Glutamatergic neuron (in vitro differentiated cells): ENCODE measurements at places on chromosomes 16 and 17. TPM values are rescaled to one million over a fixed set of nuclear protein-coding genes. Genes with fewer than 3 reads are reported as not detected.

DNA sequence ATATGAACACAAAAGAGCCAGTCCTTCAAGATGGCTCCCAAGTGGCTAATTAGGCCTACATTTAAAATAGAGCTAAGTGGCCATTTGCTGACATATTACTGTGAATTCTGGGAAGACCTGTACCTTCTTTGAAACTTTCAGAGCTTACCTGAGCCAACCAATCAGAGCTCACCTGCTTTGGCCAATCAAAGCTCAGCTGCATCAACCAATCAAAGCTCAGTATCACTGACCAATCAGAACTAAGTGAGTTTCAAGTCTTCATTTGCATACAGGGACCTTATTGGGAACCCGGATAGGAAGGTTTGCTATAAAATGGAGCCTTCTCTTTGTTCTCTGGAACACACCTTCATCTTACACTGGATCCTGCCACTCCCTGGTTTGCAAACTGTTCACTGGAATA is 63.7 kb downstream of the FOXL1 start:
- H3K4me3 ChIP-seq, result no peak overlapping the region
- DNase-seq, result no peak
- peaks cover 15% of the 10 kb centered on the region for H3K27me3 ChIP-seq
- H3K27ac ChIP-seq, result no peak overlapping the region
- H3K4me1 ChIP-seq, result peaks cover 12% of the 10 kb centered on the region
- peaks cover 14% of the 10 kb centered on the region for H3K36me3 ChIP-seq

GRCh38 chr16:5041600-5042133 is 7.9 kb upstream of the NAGPA start:
- no peak overlapping the region for H3K4me3 ChIP-seq
- no peak for DNase-seq
- H3K27ac ChIP-seq, result no peak overlapping the region
- H3K36me3 ChIP-seq, result no peaks in the 10 kb centered on the region
- peaks cover 3% of the 10 kb centered on the region for H3K27me3 ChIP-seq
- no peaks in the 10 kb centered on the region for H3K4me1 ChIP-seq

DNA sequence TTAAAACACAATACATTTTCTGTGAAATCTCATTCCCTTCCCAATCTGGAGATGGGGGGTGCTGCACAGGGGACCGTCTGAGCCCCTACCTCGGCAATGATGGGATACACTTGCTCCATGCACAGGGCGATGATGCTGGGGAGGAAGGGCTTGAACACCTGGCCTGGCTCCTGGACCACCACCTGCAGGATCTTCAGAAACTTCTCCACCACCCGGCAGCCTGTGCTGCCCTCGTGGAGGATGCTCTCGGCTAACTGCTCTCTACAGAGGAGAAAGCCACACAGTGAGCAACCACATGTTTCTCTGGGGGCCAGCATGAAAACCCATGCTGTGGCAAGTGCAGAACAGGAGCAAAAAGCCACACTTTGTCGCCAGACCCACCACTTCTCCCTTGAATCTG is 42.4 kb upstream of the GSG1L start:
- no peaks in the 10 kb centered on the region for H3K27me3 ChIP-seq
- no peaks in the 10 kb centered on the region for H3K4me1 ChIP-seq
- H3K4me3 ChIP-seq, result no peak overlapping the region
- no peak for DNase-seq
- H3K36me3 ChIP-seq, result no peaks in the 10 kb centered on the region

DNA sequence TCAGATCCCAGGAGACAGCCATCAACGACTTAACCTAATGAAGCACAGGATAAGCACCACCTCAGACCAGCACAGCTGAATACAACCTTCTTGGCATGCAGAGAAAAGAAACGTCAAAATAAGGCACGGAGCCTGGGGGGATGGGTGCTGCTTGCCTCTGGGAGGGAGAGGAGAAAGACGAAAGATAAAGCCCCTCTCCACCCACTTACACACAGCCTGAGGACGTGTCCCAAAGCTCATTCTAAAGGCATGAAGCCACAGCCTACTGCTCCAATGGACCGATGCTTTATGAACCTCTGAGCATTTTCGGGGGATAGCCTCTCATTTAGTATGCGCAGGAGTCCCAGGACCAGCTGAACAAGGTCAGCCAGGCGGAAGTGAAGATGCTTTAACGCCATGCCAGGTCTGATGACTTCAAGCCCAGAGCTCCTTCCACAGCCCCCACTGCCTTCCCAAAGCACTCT is 31.1 kb downstream of the ST3GAL2 start:
- peaks cover 5% of the 10 kb centered on the region for H3K36me3 ChIP-seq
- peak overlapping the region; percentile 77 for H3K4me3 ChIP-seq

DNA sequence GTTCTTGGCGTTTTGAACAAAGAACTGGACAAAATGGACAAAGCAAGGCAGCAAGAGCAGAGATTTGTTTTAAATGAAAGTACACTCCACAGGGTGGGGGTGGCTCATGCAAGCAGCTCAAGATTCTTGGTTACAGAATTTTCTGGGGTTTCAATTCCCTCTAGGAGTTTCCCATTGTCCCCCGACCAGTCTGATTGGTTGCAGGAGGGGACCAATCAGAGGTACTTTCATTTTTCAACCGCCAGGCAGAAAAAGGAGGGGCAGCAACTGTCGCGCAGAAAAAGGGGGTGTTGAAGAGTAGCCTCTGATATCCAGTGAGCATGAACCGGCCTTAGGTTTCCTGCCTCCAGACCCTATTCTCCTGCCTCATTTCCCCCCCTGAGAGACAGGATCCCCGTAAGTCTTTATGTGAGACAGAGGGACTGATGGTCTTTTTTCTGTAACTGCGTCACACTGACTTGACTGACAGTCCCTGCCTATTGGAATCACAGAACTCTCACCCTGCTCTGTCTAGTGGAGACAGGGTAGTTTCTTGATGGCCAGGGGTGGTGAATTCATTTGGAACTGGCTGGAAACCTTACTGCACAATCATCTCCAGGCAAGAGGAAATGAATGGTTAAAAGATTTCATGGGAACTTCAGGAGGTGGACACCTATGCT is 59.4 kb upstream of the ALOX12 start:
- peaks cover 2% of the 10 kb centered on the region for H3K27me3 ChIP-seq
- DNase-seq, result no peak
- H3K27ac ChIP-seq, result no peak overlapping the region

- peaks cover 1% of the 10 kb centered on the region for H3K27me3 ChIP-seq
- no peak overlapping the region for H3K27ac ChIP-seq
- no peak overlapping the region for H3K4me3 ChIP-seq
Observed at GRCh38 chr17:72457712-72458111, 336.9 kb downstream of the SOX9 start.

- no peak overlapping the region for H3K27ac ChIP-seq
- H3K4me1 ChIP-seq, result peaks cover under 1% of the 10 kb centered on the region
- no peak for DNase-seq
- H3K4me3 ChIP-seq, result peak overlapping the region; percentile 88
- H3K36me3 ChIP-seq, result no peaks in the 10 kb centered on the region
Observed at GRCh38 chr17:75109046-75109406, 743 bp upstream of the ARMC7 start.

GRCh38 chr17:44758414-44759085 is at the start of gene ADAM11:
Gene ADAM11 (plus strand): TSS chr17:44758988. CDS start chr17:44759200, 212 bp downstream.
- H3K27ac ChIP-seq, result peak within 1 kb of the TSS; percentile 82
- H3K27me3 ChIP-seq, result peaks cover 13% of the 10 kb centered on the region
- DNase-seq, result peak; percentile 59
- peak within 1 kb of the TSS; percentile 80 for H3K4me3 ChIP-seq

GRCh38 chr16:13779676-13780075 is 140.3 kb upstream of the ERCC4 start:
- H3K27me3 ChIP-seq, result peaks cover 1% of the 10 kb centered on the region
- no peak overlapping the region for H3K4me3 ChIP-seq
- peaks cover 13% of the 10 kb centered on the region for H3K4me1 ChIP-seq
- DNase-seq, result no peak
- no peak overlapping the region for H3K27ac ChIP-seq

DNA sequence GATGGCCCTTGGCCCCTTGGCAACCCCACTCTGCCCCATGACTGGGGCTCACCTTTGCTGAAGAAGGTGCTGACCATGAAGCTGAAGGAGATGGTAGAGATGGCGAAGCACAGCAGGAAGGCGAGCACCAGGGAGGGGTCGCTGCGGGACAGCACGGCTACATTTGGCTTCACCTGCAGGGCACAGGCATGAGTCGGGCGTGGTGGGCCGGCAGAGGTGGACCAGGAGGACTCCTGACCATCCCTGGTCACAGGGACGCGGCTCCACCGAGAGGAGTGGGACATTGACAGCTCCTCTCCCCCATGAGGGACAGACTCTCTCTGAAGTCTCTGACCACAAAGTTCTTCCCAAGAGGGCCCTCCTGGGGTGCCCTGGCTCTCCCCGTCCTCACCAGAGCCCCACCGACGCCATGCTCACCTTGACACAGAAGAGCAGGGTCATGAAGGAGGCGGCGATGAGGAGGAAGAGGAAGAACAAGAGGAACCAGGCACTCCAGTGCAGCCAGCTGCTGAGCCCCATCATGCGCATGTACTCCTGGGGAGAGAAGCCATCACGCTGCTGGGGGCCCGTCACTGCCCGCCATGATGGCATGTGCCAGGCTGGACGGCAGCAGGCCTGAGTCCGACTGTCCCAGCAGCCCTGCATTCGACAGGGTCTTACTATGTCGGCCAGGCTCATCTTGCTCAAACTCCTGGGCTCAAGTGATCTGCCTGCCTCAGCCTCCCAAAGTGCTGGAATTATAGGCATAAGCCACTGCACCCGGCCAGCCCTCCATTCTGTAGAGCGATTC is 23.1 kb downstream of the ABCA3 start:
- H3K4me3 ChIP-seq, result no peak overlapping the region
- H3K36me3 ChIP-seq, result peaks cover 8% of the 10 kb centered on the region
- no peaks in the 10 kb centered on the region for H3K27me3 ChIP-seq
- DNase-seq, result no peak
- no peak overlapping the region for H3K27ac ChIP-seq

GRCh38 chr16:28616636-28617035 is 6.8 kb upstream of the SULT1A1 start:
- no peaks in the 10 kb centered on the region for H3K36me3 ChIP-seq
- no peaks in the 10 kb centered on the region for H3K4me1 ChIP-seq
- DNase-seq, result no peak
- H3K4me3 ChIP-seq, result no peak overlapping the region
- H3K27me3 ChIP-seq, result no peaks in the 10 kb centered on the region

DNA sequence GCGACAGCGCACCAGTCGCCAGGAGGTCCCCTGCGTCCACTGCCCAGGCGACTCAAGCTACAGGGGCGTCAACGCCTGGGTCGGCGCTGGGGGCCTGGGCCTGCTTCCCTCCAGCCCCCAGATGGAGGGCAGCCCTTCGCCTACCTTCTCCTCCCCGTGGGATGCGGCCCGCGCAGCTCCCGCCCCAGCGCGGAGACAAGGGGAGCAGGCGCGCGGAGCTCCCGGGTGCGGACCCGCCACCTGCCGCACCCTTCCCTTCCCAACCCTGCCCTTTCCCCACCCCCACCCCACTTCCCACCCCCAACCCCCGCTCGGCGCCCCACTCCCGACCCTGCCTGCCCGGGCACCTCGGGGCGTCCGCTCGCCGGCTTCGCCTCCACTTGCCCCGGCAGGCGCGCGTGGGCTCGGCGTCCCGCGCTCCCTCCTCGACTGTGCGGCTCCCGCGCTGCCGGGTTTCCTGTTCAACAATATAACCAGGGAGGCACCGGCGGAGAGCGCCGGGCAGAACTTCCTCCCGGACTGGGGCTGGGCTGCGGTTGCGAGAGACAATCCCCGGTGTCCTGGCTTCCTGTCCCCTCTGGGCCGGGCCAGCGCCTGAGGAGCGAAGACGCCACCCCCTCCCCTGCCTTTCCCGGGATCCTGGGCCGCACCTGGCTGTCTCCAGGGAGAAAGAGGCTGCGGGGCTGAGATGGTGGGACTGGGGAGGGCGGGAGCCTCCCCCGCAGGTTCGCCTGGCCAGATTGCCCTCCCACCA is at the start of gene ARHGAP27:
Gene ARHGAP27, minus strand, starts transcription at position 466 of the 754 bp plus-strand sequence. CDS start 2,591 bp downstream, outside the sequence.
- H3K4me1 ChIP-seq, result peaks cover 33% of the 10 kb centered on the region
- H3K27ac ChIP-seq, result no peak within 1 kb of the TSS
- peak within 1 kb of the TSS; percentile 68 for H3K4me3 ChIP-seq
- no peak for DNase-seq
- no peaks in the 10 kb centered on the region for H3K36me3 ChIP-seq

DNA sequence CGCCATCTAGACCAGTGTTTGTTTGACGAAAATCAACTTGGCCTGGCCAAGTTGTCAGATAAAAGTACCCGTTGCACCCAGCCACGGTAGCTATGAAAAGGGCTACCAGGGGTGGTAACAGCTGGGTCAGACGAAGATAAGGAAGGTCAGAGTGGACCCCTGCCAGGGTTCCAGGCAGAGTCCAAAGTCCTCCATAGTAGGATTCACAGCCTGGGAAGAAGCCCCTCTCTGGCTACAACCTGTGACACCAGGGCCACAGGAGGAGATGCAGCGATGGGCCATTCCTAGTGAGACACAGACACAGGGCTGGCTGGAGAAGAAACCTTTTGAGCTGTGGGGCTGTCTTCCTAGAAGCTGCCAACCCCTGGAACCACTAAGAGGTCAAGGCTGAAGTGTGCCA is 39.3 kb downstream of the MEAK7 start:
- H3K27ac ChIP-seq, result no peak overlapping the region
- H3K27me3 ChIP-seq, result peaks cover 5% of the 10 kb centered on the region
- DNase-seq, result no peak
- peaks cover 12% of the 10 kb centered on the region for H3K4me1 ChIP-seq

DNA sequence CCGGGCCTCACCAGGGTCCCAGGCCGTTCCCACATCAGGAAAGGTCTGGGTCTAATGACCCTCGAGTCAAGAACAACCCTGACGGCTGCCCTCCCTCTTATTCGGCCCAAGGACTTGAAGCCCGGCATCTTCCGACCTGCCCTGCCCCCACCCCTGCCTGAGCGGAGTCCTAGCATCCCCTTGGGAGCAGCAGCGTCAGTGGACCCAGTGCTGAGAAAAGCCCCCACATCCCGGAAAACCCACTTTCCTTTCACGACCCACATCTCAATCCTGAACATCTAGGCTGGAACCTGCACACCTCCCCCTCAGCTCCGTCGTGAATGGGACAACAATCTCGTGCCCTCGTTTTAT is 769 bp downstream of the TMEM88 start:
- peaks cover 22% of the 10 kb centered on the region for H3K4me1 ChIP-seq
- no peaks in the 10 kb centered on the region for H3K36me3 ChIP-seq
- H3K27ac ChIP-seq, result no peak overlapping the region
- no peak overlapping the region for H3K4me3 ChIP-seq
- H3K27me3 ChIP-seq, result peaks cover 26% of the 10 kb centered on the region
- DNase-seq, result no peak

GRCh38 chr17:39809221-39809620 is 54.9 kb downstream of the IKZF3 start:
- H3K4me3 ChIP-seq, result no peak overlapping the region
- no peaks in the 10 kb centered on the region for H3K27me3 ChIP-seq
- H3K27ac ChIP-seq, result no peak overlapping the region
- H3K4me1 ChIP-seq, result peaks cover 4% of the 10 kb centered on the region

CDK3 gene
- 7.1 TPM for total RNA-seq

GAS7 gene
- 2.0 TPM for total RNA-seq

KAT7 gene
- total RNA-seq, result 65.7 TPM

EXOC3L1 gene
- total RNA-seq, result 3.6 TPM
